ENCODE measurements at places on chromosomes 1 and 21. TPM values are rescaled to one million over a fixed set of nuclear protein-coding genes. Genes with fewer than 3 reads are reported as not detected.

Gene ZFP69B
- total RNA-seq = 1.2 TPM

DNA sequence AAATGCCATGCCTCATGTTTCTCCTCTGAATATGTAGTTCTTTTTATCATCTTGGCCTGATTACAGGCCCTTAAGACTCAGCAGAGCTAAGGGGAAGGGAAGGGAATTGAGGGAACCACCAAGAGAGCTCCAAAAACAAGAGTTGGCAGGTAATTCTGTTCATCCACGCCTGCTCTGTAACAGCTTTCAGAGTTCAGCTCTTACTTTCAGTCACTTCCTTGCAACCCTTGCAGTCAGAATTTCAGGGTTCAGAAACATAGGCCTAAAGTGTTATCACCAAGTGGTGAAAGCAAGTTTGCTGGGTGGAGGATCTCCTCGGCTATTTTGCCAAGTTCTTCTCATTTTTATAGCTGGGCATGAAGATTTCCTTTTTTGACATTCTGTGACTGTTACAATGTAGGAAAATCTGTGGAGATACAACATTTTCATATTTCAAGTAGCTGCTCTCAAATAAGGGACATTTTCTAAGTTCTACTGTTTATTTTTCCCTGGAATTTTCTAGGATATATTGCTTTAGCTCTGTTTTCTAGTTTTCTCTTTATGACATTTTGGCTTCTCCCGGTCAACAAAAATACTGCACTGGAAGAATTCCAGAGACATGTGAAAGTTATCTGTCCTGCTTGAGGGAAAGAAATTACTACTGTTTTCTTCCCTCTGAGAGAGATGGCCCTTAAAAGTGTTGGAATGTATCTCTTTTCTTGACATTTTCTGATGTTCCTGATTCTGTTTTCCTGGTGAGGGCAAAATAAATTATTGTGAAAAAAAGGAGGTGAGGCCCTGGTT is 251.8 kb upstream of the ST6GALNAC5 start:
- ATAC-seq = no peak

GRCh38 chr1:206893380-206893779 is 3.9 kb upstream of the IL24 start:
- no peak for ATAC-seq

GRCh38 chr1:109926662-109927300 is 16.1 kb downstream of the CSF1 start:
- ATAC-seq = no peak

- ATAC-seq = no peak
These were observed 148.4 kb downstream of the GPATCH2 start for GRCh38 chr1:217482356-217483102.

DNA sequence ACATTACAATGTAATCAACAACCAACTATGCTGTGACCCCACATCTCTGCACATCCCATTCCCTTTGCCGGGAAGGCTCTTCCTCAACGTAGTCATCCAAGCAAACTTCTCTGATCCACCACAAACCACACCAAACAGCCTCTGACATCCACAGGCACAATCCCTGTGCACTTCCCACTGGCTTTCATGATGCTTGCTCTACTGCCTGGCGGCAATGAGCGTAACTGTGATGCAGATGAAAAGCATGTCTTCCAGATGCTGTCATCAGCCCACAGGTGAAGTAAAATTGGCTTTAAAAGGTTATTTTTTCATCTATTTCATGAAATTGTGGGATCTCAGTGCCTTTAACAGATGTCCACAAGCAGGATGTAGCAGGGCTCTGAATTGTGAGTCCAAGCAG is 635.2 kb downstream of the SMYD3 start:
- ATAC-seq = no peak

- no peak for ATAC-seq
These were observed 18.2 kb downstream of the PRRX1 start for GRCh38 chr1:170682169-170682568.

- no peak for ATAC-seq
These were observed 38.1 kb upstream of the EPHA8 start for GRCh38 chr1:22525211-22525610.

Gene CORT
- total RNA-seq = not detected

GRCh38 chr1:64940025-64940424 is 26.3 kb downstream of the JAK1 start:
- no peak for ATAC-seq

Gene MAGOH
- total RNA-seq = 30.2 TPM

Gene KRTAP7-1
- total RNA-seq = not detected

DNA sequence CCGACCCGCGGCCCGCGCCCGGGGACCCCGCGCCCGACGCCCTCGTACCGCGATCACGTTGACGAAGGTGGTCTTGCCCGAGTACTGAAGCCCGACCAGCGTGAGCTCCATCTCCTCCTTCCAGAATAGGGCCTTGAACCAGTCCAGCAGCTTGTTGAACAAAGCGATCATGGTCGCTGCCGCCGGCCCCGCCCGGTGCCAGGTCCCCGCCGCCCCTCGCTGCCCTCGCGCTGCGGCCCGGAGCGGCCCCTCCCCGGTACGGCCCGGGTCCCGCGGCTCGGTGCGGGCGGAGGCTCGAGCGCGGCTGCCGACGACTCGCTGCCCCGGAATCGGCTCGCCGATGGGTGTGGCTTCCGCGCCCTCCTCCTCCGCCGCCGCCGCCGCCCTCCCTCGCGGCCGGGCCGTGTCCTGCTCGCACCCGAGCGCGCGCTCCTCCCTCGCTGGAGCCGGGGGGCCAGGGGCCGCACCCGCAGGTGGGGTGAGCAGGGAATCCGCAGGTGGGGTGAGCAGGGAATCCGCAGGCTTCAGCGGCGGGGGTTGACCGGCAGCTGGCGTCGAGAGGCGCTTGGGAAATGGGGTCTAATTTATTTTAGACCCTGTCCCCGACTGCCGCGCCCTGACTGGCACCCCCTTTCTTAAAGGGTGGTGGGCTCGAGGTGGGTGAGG is at the start of gene ARL8A:
ARL8A (minus strand) TSS at position 336 of the 666 bp plus-strand sequence; CDS start at position 171, 165 bp downstream.
- peak; percentile 84 for ATAC-seq

Gene NTRK1
- total RNA-seq = 4.4 TPM

Gene CYP4A11
- total RNA-seq = not detected

DNA sequence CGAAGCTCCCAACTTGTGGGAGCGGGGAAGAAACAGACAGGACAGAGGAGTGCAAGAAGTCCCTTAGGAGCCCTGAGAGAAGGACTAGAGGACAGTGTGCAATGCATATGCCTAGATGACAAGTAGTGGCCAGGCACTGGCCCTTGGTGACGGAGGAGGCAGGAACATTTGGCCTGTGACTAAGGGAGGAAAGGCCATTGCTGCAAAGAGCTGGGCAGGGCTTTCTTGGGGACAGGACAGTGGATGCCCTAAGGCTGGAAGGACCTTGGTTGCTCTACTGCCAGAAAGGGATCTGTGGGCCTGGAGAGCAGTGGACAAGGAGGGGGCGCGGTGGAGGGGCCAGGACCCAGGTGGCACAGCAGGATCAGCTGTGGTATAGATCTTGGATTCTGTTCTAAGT is 481.3 kb downstream of the CAMTA1 start:
- ATAC-seq = no peak

DNA sequence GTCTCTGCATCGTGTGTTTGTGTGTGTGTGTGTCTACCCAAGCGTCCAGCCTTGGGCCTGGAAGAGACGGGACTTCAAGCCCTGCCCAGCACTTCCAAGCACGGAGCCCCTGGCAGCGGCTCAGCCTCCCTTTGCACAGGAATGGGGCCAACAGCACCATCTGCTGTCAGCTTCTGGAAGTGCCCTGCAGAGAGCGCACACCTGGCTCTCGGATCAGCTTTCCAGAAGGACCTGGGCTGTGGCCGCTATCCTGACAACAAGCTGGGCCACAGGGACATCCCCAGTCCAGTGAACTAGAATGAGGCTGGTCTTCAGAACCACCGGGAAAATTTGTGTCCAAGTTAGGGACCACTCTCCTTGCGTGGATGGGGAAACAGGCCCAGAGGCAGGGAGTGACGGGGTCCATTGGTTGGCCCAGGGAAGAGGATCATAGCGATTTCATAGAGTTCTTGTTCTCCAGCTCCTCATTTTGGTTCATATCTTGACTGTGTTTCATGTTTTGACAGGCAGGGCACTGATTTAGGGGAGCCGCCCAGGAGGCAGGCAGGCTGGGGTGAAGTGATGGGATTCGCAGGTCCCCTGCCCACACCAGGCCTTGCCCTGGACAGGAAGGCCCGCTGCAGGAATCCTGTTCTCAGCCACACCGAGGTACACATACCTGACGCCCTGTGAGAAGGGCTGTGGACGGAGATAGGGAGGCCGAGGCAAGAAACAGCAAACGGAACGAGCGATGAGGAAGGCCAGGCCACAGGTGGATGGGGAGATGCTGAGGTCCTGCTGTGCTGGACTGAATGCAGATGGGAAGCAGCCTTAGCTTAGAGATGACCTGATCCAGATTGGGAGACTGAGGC is 38.4 kb downstream of the TAS1R2 start:
- ATAC-seq = peak; percentile 80

DNA sequence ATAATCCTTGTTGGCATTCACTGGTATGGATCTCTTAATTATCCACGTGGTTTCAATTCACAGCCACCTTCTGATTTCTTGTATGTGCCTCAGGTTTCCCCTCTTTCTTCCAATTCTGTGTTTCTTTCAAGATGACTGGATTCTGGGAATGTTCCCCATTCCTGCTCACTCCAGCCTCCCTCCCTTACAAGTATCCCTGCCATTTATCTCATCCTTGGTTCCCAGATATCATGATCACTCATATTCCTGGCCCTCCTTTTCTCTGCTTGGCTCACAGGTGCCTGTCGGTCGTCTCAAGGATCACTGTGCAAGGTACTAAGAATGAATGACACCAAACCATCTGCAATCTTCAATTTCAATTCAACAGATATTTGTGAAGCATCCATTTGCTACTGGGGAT is 279.2 kb downstream of the ASTN1 start:
- ATAC-seq = no peak

DNA sequence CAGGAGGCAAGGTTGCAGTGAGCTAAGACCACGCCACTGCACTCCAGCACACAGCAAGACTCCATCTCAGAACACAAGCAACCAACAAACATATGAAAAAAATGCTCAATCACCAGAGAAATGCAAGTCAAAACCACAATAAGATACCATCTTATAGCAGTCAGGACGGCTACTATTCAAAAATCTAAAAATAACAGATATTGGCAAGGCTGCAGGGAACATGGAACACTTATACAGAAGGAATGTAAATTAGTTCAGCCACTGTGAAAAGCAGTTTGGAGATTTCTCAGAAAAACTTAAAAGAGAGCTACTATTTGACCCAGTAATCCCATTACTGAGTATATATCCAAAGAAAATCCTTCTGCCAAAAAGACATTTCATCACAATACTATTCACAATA is 27.6 kb upstream of the POGK start:
- ATAC-seq = no peak

GRCh38 chr1:186566140-186566855 is 105.4 kb upstream of the PDC start:
- no peak for ATAC-seq

DNA sequence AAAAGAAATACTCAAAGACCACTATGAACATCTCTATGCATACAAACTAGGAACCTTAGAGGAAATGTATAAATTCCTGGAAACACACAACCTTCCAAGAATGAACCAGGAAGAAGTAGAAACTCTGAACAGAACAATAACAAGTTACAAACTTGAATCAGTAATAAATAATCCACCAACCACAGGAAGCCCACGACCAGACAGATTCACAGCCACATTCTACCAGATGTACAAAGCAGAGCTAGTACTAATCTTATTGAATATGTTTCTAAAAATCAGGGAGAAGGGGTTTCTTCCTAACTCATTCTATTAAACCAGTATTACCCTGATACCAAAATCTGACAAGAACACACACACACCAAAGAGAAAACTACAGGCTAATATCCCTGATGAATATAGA is 263.8 kb downstream of the NCAM2 start:
- ATAC-seq = no peak

DNA sequence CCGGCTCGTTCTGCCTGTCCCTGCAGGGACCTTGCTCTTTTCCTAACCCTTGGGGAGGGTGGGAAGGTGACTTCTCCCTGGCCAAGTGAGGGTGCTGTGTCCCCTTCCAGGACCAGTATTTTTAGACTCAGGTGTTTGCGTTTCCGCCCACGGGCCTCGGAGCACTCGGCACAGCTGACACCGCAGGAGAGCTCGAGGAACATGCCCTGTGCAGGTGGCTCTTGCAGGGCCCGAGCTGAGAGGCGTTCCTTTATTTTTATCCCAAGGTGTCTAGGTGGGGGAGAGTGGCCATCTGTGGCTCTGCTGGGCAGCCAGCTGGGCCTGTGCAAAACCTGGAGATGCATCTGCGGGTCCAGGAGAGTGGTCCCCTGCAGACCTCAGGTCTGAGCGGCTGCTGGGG is 16.0 kb downstream of the PLCH2 start:
- no peak for ATAC-seq

Gene ZNF648
- not detected for total RNA-seq

Gene RSPO1
- total RNA-seq = 4.0 TPM

- peak; percentile 84 for ATAC-seq
These were observed 20.0 kb upstream of the LAMC1 start for GRCh38 chr1:183003203-183003602.

Gene WNT3A
- total RNA-seq = not detected

DNA sequence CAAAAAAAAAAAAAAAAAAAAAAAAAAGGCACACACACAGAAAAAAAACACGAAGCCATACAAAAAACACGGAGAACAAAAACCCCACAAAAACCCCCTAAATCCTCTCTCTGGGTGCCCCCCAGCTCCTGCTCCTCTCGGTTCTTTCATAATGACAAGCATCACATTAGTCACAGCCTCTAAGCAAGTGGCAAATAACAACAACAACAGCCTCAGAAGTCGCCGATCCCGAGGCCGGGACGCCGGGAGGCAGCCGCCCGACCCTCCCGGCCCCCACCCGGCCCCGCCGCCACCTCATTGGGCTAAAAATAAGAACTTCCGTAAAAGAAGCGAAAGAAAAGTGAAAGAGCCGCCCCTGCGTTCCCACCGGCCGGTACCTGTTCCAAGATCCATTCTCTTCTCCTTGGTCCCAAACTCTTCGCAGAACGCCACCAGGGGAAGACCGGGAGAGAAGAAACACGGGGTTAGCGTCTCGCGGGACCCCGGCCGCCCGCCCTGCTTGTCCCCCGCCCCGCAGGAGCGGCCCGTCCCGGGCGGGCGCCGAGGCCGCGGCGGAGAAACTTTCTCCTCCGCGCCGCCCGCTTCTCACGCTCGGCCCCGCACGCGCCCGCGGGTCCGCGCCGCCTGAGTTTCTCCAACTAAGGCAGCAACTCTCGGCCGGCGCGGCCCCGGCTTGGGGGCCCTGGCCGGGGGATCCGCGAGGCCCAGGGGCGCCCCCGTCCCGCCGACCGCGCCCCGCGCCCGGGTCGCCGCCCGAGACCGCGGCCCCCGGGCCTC is 102.8 kb downstream of the CASZ1 start:
- peak; percentile 2 for ATAC-seq

Gene PPIAL4G
- total RNA-seq = not detected

DNA sequence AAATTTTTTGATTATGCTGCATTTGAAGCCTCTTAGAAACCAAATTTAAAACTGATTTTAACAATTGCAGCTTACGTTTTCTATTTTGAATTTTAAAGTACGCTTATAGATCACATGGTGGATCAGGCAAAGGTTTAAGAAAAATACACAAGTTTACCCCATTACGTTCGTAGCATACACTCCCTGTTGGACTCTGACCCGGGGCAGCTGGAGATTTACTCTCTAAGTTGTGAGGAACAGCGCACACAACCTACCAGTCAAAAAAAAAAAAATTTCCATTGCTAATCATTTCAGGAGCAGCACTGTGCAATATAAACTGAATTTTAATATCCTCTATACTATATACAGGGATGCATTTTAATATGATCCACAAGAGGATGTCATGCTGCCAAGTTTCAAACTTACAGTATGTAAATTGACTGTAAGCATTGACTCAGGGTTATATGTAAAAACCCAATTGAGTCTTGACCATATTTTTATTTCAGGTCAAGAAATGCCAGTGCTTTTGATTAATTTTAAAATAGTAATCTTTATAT is 20.4 kb downstream of the CSDE1 start:
- ATAC-seq = no peak

Gene RIIAD1
- total RNA-seq = 1.4 TPM

- ATAC-seq = peak; percentile 34
These were observed 104.7 kb downstream of the CAMTA1 start for GRCh38 chr1:6889875-6890480.
